ENCODE measurements at places on chromosomes 4 and X. TPM values are rescaled to one million over a fixed set of nuclear protein-coding genes. Genes with fewer than 3 reads are reported as not detected.

The TECRL gene
- not detected for total RNA-seq

The PJA1 gene
- 24.1 TPM for total RNA-seq

The RAB39B gene
- not detected for total RNA-seq

The SGMS2 gene
- total RNA-seq, result 10.5 TPM

The TMEM150C gene
- total RNA-seq, result 5.0 TPM

The HELT gene
- total RNA-seq, result not detected

The HSFX3 gene
- not detected for total RNA-seq

The MMRN1 gene
- total RNA-seq, result 0.24 TPM

The SMAD1 gene
- 35.1 TPM for total RNA-seq

The GRID2 gene
- under 0.01 TPM for total RNA-seq

The RAB9A gene
- 38.9 TPM for total RNA-seq

The XKRX gene
- 0.26 TPM for total RNA-seq

The SLC25A43 gene
- 22.4 TPM for total RNA-seq

The CD40LG gene
- total RNA-seq, result not detected

The STBD1 gene
- total RNA-seq, result 5.0 TPM

The CD38 gene
- 1.0 TPM for total RNA-seq

The JCHAIN gene
- total RNA-seq, result 1.3 TPM

The CENPI gene
- total RNA-seq, result 6.5 TPM
